Panc1 (cell line): ENCODE measurements at places on chromosomes 13 and 19. TPM values are rescaled to one million over a fixed set of nuclear protein-coding genes. Genes with fewer than 3 reads are reported as not detected.
A peak's percentile ranks its signal among the peaks of the same experiment; 100 is the strongest.

The BCAM gene
- 21.5 TPM for total RNA-seq

The LGALS7 gene
- total RNA-seq = not detected

The CD320 gene
- 120 TPM for total RNA-seq

The GALP gene
- not detected for total RNA-seq

The KASH5 gene
- total RNA-seq = not detected

The FCER2 gene
- 0.15 TPM for total RNA-seq

The ZSCAN5C gene
- total RNA-seq = not detected

The DPF1 gene
- total RNA-seq = 7.5 TPM

The SLC5A5 gene
- total RNA-seq = 6.3 TPM

The POLR2I gene
- 174 TPM for total RNA-seq

The UBE2L5 gene
- not detected for total RNA-seq

GRCh38 chr19:57664269-57665127, 4.2 kb upstream of the ZSCAN4 start:
- DNase-seq = no peak
- peaks cover 3% of the 10 kb centered on the region for H3K4me1 ChIP-seq
- no peaks in the 10 kb centered on the region for H3K36me3 ChIP-seq
- no peak overlapping the region; the same call in none of the 2 replicates for H3K27ac ChIP-seq
- peaks cover 17% of the 10 kb centered on the region for H3K27me3 ChIP-seq
- H3K4me3 ChIP-seq = peak overlapping the region; percentile 55

- H3K4me1 ChIP-seq = peaks cover 8% of the 10 kb centered on the region; the same call in 1 of the 2 replicates
Measured at GRCh38 chr19:5719274-5719960, 529 bp downstream of the LONP1 start.

DNA sequence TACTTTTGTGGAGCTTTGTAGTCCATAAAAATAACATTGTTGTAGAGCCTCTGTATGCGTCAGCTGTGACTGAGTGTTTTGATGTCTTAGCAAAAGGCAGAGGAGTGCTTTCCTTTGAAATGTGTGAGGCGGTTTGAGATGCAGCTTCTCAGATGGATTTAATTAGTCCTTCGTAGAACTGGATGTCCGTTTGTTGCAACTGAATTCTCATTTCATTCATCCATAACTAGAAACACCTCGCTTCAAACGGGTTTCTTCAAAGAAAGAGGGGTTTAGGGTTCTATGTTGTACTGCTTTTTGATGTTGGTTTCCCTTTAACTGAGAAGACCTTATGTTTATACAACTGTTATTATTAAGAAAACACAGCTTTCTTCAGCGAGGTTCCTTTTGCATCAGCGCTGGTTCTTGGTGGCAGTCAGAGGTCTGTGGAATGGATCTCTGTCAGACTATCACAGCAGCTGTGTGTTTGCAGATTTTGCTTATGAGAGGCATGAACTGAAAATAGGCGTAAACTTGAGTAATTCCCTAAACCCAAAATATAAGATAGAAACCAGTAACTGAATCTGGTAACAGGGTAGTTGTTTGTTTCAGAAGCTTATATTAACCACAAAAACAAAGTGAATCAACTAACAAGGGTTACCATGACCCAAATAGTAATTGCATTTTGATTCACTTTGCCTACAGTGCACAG, 194.4 kb downstream of the GGACT start:
- H3K36me3 ChIP-seq = no peaks in the 10 kb centered on the region
- peaks cover 61% of the 10 kb centered on the region for H3K4me1 ChIP-seq
- DNase-seq = peak; percentile 50
- peak overlapping the region; percentile 17 for H3K4me3 ChIP-seq
- H3K27ac ChIP-seq = peak overlapping the region; percentile 100

- H3K4me1 ChIP-seq = no peaks in the 10 kb centered on the region
- H3K27ac ChIP-seq = no peak overlapping the region
- no peaks in the 10 kb centered on the region for H3K36me3 ChIP-seq
- DNase-seq = no peak
- H3K27me3 ChIP-seq = no peaks in the 10 kb centered on the region
Measured at GRCh38 chr13:102122147-102122546, 279.7 kb downstream of the FGF14 start.

GRCh38 chr19:46493236-46494145, 2.2 kb downstream of the PNMA8B start:
- H3K4me1 ChIP-seq = no peaks in the 10 kb centered on the region
- H3K27ac ChIP-seq = no peak overlapping the region
- no peaks in the 10 kb centered on the region for H3K36me3 ChIP-seq
- H3K27me3 ChIP-seq = no peaks in the 10 kb centered on the region
- H3K4me3 ChIP-seq = no peak overlapping the region

GRCh38 chr13:61850794-61851193, 435.1 kb upstream of the PCDH20 start:
- no peak overlapping the region for H3K27ac ChIP-seq
- H3K4me3 ChIP-seq = no peak overlapping the region
- H3K36me3 ChIP-seq = no peaks in the 10 kb centered on the region

GRCh38 chr19:33434886-33435705, 61.6 kb downstream of the CEBPG start:
- no peaks in the 10 kb centered on the region for H3K27me3 ChIP-seq
- DNase-seq = no peak
- H3K27ac ChIP-seq = no peak overlapping the region
- no peak overlapping the region for H3K4me3 ChIP-seq

DNA sequence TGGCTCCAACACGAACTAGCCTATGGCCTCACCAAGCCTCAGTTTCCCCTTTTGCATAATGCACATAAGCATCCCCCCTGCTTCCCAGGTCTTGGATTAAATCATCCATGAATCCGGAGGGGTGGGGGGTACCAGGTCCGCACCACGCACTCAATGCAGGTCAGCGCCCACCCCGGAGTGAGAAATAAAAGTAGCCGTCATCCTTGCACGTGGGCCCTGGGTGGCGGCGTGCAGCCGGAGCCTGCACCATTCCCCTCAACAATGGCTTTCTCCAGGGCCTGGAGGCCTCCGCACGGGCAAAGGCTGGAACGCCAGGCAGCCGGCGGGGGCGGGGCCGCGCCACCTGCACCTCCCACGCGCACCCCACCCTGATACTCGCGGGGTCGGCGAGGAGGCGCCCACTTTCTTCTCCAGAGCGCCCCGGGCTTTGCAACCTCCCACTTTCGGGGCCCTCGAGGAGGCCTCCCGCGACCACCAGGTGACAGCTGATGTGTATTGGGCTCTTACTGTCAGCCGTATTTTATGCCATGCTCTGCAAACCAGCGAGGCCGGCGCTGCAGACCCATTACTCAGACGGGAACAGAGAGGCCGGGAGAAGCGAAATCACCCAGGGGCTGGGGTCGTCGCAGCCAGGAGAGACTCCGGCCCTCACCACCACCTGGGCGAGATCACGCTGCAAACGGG, 767 bp upstream of the GADD45B start:
- H3K27ac ChIP-seq = peak overlapping the region; percentile 75
- H3K36me3 ChIP-seq = peaks cover 3% of the 10 kb centered on the region
- no peak for DNase-seq
- no peaks in the 10 kb centered on the region for H3K27me3 ChIP-seq
- H3K4me3 ChIP-seq = peak overlapping the region; percentile 82
- H3K4me1 ChIP-seq = peaks cover 7% of the 10 kb centered on the region

GRCh38 chr19:35261356-35262100, 7.2 kb upstream of the USF2 start:
- no peak for DNase-seq
- no peaks in the 10 kb centered on the region for H3K27me3 ChIP-seq
- H3K27ac ChIP-seq = no peak overlapping the region
- H3K4me1 ChIP-seq = peaks cover 23% of the 10 kb centered on the region
- no peak overlapping the region for H3K4me3 ChIP-seq

DNA sequence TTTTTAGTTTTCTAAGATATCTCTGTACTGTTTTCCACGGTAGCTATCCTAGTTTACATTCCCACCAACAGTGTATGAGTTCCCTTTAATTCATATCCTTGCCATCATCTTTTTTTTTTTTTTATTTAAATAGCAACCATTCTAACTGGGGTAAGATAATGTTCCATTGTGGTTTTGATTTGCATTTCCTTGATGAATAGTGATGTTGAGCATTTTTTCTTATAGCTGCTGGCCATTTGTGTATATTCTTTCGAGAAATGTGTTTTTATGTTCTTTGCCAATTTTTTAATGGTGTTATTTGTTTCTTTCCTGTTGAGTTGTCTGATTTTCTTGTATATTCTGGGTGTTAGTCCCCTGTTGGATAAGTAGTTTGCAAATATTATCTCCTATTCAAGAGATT, 454.8 kb downstream of the DACH1 start:
- no peak overlapping the region for H3K4me3 ChIP-seq
- H3K27ac ChIP-seq = no peak overlapping the region
- DNase-seq = no peak
- no peaks in the 10 kb centered on the region for H3K4me1 ChIP-seq
- H3K27me3 ChIP-seq = no peaks in the 10 kb centered on the region

GRCh38 chr19:15220833-15221232, 11.4 kb downstream of the EPHX3 start:
- H3K27ac ChIP-seq = no peak overlapping the region
- H3K36me3 ChIP-seq = no peaks in the 10 kb centered on the region
- H3K4me3 ChIP-seq = no peak overlapping the region
- peaks cover 6% of the 10 kb centered on the region for H3K4me1 ChIP-seq
- no peaks in the 10 kb centered on the region for H3K27me3 ChIP-seq
- DNase-seq = no peak

- H3K27ac ChIP-seq = no peak overlapping the region
- no peaks in the 10 kb centered on the region for H3K4me1 ChIP-seq
- DNase-seq = no peak
- no peaks in the 10 kb centered on the region for H3K27me3 ChIP-seq
Measured at GRCh38 chr13:36891752-36892151, 28.3 kb downstream of the SMAD9 start.

DNA sequence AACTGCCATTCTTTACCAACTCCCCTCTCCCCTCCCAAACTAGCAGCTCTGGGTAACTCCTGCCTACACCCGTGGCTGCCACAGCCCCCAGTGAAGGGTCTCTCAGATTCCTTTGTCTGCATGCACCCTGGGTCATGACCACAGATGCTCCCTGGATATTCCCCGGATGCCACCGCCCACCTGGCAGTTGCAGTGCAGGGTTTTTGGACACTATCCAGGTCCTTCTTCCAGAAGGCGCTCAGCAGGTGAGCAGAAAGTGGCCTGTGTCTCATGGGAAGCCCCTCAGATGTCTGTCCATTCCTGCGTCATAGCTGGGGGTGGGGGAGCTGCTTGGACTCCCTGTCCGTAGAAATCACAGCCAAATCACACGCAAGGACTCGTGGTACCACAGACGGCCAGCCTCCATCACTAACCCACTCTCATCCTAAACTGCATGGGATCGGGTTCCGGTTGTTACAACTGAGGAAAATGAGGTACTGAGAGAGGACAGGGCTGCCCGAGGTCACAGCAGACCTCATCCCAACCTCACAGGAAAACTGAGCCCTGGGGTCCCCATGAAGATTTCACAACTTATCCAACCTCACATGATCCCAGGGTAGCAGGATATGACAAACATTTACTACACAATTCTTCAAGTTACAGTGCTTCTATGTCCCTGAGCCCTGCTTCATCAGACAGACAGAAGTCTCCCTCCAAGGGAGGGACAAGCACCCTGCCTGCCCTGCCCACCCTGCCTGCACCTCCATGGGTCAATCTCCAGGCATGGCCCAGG, 38.6 kb downstream of the ELL start:
- H3K27me3 ChIP-seq = no peaks in the 10 kb centered on the region
- H3K4me1 ChIP-seq = peaks cover 23% of the 10 kb centered on the region
- DNase-seq = no peak

DNA sequence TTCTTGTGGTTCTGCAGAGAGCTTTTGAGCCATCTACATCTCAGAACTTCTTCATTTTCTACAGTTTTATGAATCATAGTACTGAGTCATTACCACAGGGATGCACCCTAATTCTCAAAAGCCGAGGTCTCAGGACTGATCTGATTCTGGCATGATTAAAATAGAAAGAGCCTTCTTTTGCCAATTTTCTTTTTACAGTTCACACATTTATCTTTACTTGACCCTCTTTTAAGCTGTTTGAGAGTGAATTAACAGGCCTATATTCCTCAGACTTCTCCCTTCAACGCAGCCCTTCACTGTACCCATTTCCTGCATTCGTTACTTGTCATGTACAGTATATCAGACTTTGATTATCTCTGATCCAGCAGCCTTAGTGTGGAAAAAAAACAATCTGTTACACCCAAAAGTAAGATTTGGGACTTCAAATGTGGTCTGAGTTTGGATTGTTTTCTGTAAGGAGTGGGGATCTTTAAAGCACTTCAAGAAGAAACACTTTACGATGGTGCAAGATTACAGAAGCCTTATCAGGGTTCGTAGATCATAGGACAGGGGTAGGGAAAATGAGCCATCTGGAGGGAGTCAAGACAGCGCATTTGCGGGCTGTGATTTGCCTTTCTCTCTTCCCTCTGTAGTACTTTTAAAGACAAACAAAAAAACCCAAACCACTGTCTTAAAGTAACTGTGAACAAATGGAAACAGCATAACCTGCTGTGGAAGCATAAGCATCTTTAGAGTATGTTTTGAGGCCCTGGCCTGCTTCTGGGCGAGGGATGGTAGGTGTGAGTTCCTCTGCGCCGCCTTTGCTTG, 15.3 kb upstream of the GPR183 start:
- DNase-seq = no peak
- no peaks in the 10 kb centered on the region for H3K27me3 ChIP-seq
- H3K4me3 ChIP-seq = no peak overlapping the region
- H3K36me3 ChIP-seq = no peaks in the 10 kb centered on the region
- no peaks in the 10 kb centered on the region for H3K4me1 ChIP-seq
- H3K27ac ChIP-seq = no peak overlapping the region

DNA sequence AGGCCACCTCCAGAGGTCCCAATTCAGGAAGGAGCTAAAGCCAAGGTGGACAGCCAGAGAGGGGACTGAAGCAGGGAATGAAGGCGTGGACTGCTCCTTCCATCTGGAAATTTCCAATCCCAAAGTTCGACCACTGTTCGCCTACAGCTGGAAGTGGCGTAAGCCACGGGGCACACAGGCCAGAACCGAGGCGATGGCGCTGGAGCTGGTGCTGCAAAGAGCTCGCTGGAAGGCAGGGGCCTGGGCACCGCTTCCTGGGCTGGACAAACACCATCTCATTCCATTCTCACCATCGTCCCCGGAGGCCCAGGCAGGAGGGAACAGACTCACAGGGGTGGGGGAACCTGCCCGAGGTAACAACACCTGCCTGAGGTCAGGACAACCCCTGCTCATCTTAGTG, 4.2 kb downstream of the MAP2K2 start:
- no peak overlapping the region for H3K27ac ChIP-seq
- no peaks in the 10 kb centered on the region for H3K27me3 ChIP-seq
- no peak for DNase-seq
- H3K4me3 ChIP-seq = no peak overlapping the region
- peaks cover 12% of the 10 kb centered on the region; the same call in 1 of the 2 replicates for H3K4me1 ChIP-seq
- no peaks in the 10 kb centered on the region; the same call in 1 of the 2 replicates for H3K36me3 ChIP-seq

GRCh38 chr13:46197299-46198048, 14.3 kb upstream of the LRRC63 start:
- no peaks in the 10 kb centered on the region for H3K4me1 ChIP-seq
- H3K27me3 ChIP-seq = no peaks in the 10 kb centered on the region
- DNase-seq = no peak
- H3K27ac ChIP-seq = no peak overlapping the region
- no peaks in the 10 kb centered on the region for H3K36me3 ChIP-seq

DNA sequence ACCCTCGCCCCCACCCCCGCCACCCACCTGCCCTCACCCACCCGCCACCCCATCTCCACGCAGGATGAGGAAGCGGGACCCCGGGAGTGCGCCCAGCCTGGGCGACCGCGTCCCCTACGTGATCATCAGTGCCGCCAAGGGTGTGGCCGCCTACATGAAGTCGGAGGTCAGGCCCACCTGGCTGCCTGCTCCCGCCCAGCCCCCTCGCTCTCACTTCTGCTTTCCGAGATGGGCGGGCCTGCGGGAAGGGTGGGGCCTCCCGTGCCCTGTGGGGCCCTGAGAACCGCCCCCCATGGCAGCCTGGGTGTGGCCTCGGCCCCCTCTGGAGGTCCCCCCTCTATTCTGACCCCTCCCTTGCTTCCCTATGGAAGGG, 3.1 kb upstream of the SPIB start:
- H3K4me3 ChIP-seq = no peak overlapping the region
- H3K27me3 ChIP-seq = no peaks in the 10 kb centered on the region
- no peaks in the 10 kb centered on the region for H3K36me3 ChIP-seq
- no peak overlapping the region for H3K27ac ChIP-seq
